ENCODE measurements at places on chromosomes 1 and 21.

GRCh38 chr1:235239851-235240250 lies 78.8 kb upstream of the RBM34 start:
- no peak for DNase-seq

DNA sequence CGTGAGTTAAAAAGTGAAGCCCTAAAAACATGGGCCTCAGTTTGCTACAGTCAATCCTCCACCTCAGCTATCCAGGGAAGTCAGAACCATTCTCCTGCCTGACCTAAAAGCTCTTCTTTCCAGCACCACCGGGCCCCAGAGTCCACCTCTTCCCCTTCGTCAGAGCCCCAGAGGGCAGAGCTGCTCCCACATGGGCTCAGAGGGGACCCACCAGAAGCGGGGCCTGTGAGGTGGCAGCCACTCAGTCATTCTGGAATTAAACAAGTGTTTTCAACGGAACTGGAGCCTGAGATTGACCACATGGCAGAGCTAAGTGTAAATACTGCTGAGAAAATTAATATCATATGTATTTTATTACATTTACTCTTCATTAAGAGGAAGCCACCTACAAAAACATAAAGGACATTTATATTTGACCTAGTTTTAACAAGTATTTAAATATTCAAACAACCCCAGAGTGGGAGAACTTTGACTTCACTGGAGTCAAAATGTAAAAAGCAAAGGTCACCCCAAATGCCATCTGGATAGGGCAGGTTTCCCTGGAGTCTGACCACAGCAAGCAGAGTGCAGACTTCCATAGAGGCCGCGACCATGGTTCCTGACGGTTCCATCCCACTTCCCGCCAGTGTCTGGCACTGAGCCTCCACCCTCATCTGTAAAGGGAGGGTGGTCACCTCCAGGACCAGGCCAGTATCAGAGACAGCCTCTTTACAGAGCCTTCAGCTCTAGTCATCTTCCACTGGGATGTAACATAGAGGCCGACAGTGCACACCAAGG lies 1.8 kb downstream of the SUMO3 start:
- DNase-seq: no peak

- no peak for DNase-seq
Measured at GRCh38 chr1:172582889-172583288, 49.9 kb downstream of the SUCO start.

- no peak for DNase-seq
Measured at GRCh38 chr1:213385806-213386324, 334.8 kb downstream of the RPS6KC1 start.

DNA sequence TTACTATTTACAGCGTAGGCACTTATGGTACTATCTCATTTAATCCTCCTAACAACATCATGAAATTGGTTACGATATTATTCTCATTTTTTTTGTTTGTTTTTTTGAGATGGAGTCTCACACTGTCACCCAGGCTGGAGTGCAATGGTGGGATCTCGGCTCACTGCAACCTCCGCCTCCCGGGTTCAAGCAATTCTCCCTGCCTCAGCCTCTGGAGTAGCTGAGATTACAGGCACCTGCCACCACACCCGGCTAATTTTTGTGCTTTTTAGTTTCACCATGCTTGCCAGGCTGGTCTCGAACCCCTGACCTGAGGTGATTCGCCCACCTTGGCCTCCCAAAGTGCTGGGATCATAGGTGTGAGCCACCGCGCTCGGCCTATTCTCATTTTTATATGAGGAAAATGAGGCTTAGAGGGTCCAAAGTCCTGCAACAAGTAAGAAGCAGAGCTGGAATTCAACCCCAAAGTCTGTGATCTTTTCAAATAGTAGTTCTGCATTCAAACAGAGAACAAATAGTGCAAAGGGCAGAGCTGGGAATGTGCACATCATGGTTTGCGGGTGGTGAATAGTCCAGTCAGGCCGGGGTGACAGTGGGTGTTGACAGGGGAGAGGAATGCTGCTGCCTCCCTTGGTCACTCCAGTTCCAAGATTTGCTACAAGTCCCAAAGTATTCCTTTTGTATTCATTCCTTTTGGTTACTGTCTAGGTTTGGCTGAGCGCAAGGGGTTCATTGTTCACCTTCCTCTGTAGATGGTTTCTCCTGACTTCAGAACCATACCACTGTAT lies 4.6 kb downstream of the PRUNE1 start:
- DNase-seq: no peak

DNA sequence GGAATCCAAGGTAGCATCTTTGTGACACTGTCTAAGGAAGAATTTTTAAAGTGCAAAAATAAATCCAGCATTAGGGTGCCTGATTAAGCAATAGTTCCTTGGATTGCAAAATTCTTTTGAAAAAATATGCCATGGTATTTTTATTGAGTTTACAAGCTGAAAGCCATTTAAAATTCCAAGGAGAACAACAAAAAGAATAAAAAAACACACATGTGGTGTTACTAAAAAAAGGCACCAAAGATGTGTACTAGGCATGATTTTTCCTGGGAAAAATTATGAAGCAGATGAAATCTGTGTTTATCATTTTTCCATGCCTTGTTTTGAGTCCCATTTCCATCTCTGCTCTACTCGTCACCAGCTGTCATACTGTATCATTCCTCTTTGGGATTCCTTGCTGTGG lies 157.0 kb upstream of the ZNHIT6 start:
- no peak for DNase-seq

GRCh38 chr21:16211339-16212303 lies 481.8 kb downstream of the USP25 start:
- no peak for DNase-seq
